ENCODE measurements at places on chromosomes 1 and 21.

DNA sequence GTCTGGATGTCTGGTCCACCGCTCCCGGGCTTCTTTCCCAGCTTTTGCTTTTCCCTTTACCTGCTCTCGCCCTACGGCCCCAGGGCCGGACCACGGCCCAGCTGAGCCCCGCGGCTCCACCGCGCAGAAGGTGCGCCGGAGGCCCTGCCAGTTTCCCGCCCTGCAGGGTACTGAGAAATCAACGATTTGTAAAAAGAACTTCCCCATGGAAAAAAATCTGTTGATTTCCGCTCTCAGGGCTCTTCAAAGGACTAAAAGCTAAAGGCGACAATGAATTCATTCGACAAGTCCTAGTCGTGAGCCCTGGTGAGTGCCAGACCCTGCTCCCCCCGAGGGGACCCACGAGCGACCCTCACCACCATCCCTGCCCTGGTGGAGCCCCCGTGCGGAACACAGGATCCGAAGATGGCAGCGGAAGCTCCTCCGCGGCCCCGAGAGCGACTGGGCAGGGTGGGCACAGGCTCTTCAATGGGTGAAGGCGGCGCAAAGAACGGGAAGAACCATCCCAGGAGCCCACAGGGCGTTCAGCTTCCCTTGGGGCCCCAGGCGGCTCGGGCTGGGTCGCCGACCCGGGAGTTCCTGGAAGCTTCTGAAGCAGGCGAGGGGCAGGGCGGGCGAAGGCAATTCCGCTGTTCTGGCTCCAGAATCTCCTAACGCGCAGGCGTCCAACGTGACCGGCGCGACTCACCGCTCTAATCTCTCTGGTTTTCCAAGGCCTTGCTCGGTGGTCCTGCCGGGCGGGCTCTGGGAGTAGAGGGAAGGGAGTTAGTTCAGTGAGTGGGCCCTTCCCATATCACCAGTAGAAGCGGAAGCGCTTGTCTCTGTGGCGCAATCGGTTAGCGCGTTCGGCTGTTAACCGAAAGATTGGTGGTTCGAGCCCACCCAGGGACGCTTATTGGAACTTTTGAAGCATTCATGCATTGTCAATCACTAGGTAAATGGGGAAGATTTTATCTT, 6.6 kb upstream of the RNU1-2 start:
- DNase-seq = peak; percentile 69

- DNase-seq = no peak
Measured at GRCh38 chr1:162666006-162666645, 33.9 kb downstream of the DDR2 start.

GRCh38 chr1:20123722-20124455, 4.6 kb upstream of the PLA2G2D start:
- no peak for DNase-seq

DNA sequence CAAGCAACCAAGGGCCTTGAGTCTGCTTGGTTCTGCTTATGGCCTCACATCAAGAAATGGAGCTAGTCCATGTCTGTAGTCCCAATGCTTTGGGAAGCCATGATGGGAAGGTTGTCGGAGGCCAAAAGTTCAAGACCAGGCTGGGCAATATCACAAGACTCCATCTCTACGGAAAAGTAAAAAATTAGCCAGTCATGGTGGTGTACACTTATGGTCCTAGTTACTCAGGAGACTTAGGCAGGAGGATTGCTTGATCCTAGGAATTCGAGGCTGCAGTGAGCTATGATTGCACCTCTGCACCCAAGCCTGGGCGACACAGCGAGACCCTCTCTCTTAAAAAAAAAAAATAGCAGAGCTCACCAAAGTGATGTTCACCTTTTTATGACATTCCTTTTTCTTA, 80.1 kb upstream of the DNAJC6 start:
- no peak for DNase-seq
